ENCODE measurements at places on chromosomes 6 and 20. TPM values are rescaled to one million over a fixed set of nuclear protein-coding genes. Genes with fewer than 3 reads are reported as not detected.

Gene CYP24A1
- total RNA-seq, result not detected

Gene OTOR
- total RNA-seq, result not detected

Gene RAET1G
- total RNA-seq, result 0.16 TPM

Gene MKKS
- total RNA-seq, result 8.6 TPM

Gene C6orf52
- total RNA-seq, result 2.2 TPM

Gene MMP24
- 0.50 TPM for total RNA-seq

Gene PPP1R14C
- not detected for total RNA-seq

Gene OXT
- total RNA-seq, result not detected

Gene CNBD2
- 3.6 TPM for total RNA-seq

Gene PRND
- not detected for total RNA-seq

Gene C2
- 0.47 TPM for total RNA-seq

Gene OPN5
- not detected for total RNA-seq

Gene MEP1A
- total RNA-seq, result 1.0 TPM

Gene UNC5CL
- total RNA-seq, result not detected

Gene ADGRB3
- total RNA-seq, result not detected

Gene RBPJL
- total RNA-seq, result not detected

Gene STMND1
- not detected for total RNA-seq

Gene ZSCAN23
- total RNA-seq, result 2.6 TPM

Gene HIVEP2
- 3.2 TPM for total RNA-seq

Gene ASIP
- total RNA-seq, result not detected

Gene ZKSCAN3
- 5.9 TPM for total RNA-seq

Gene FAM217A
- total RNA-seq, result not detected

Gene HLA-DMA
- 0.24 TPM for total RNA-seq

Gene BFSP1
- total RNA-seq, result 8.0 TPM

Gene GATA5
- not detected for total RNA-seq

Gene F13A1
- total RNA-seq, result not detected

Gene SLC17A2
- total RNA-seq, result not detected

Gene CALHM5
- 7.2 TPM for total RNA-seq

Gene LRRC1
- total RNA-seq, result 16.4 TPM

Gene LHFPL5
- not detected for total RNA-seq

Gene COL12A1
- total RNA-seq, result 233 TPM

Gene ECT2L
- not detected for total RNA-seq

Gene DYNLRB1
- total RNA-seq, result 190 TPM

Gene SIRPD
- total RNA-seq, result not detected

Gene SLC17A3
- total RNA-seq, result not detected

Gene FHL5
- not detected for total RNA-seq

Gene RNF182
- total RNA-seq, result 7.2 TPM

Gene PAK5
- total RNA-seq, result not detected

Gene CLPSL2
- total RNA-seq, result not detected

Gene SPTLC3
- 13.6 TPM for total RNA-seq

Gene IMPG1
- total RNA-seq, result not detected

Gene C6orf132
- not detected for total RNA-seq

Gene MACROD2
- total RNA-seq, result not detected

Gene CDSN
- not detected for total RNA-seq

Gene ZNF311
- total RNA-seq, result not detected

Gene PI16
- not detected for total RNA-seq

Gene ZNF292
- total RNA-seq, result 14.1 TPM

Gene BPIFB2
- total RNA-seq, result not detected

Gene LCA5
- 10.2 TPM for total RNA-seq

Gene SMOC2
- not detected for total RNA-seq

Gene NKX2-4
- 21.4 TPM for total RNA-seq

Gene MUC21
- not detected for total RNA-seq

Measured in SJSA1 (cell line).